ENCODE measurements at places on chromosomes 7 and 10.

GRCh38 chr10:124619195-124619594 is 125.0 kb downstream of the FAM53B start:
- no peak for DNase-seq

DNA sequence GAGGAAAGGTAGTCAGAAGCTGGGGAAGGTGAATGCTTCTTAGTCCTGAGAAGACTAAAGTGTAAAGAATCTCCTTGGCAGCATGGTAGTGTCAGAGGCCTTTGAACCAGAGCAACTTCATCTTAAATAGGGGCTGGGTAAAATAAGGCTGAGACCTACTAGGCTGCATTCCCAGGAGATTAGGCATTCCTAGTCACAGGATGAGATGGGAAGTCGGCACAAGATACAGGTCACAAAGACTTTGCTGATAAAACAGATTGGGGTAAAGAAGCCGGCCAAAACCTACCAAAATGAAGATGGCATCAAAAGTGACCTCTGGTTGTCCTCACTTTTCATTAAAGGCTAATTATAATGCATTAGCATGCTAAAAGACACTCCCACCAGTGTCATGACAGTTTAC is 351.6 kb downstream of the LRRTM3 start:
- no peak for DNase-seq

DNA sequence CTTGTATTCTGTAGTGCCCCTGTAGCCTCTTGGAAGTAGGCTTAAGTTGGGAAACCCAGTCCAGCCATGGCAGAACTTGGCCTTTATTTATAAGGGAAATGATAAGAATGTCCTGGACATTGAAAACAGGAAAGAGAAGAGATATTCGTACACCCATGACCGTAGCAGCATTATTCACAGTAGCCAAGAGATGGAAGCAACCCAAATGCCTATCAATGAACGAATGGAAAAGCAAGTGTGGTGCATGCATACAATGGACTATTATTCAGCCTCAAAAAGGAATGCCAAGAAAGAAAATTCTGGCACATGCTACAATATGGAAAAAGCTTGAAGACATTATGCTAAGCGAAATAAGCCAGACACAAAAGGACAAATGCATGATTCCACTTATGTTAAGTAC is 315.3 kb downstream of the CXCL12 start:
- no peak for DNase-seq

DNA sequence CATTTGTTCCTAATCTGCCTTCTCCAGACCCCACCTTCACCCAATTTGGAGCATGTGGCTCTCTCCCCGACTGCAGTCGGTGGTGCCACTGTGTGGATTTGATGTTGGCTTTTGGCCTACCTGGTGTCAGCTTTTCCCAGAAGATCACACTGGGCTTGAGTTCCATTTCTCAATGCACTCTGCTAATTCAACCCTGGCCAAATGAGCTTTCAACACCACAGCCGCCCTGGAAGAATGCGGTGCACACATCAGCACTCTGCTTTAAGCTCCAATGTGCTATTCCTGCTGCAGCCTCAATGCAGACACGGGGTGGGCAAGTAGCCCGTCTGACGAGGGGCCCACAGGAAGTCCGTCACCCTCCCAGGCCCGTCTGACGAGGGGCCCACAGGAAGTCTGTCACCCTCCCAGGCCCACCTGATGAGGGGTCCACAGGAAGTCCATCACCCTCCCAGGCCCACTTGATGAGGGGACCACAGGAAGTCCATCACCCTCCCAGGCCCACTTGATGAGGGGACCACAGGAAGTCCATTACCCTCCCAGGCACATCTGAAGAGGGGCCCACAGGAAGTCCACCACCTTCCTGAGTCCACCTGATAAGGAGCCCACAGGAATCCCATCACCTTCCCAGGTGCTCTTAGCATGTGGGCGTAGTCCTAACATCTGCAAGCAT is 64.4 kb downstream of the ASB13 start:
- DNase-seq: no peak

DNA sequence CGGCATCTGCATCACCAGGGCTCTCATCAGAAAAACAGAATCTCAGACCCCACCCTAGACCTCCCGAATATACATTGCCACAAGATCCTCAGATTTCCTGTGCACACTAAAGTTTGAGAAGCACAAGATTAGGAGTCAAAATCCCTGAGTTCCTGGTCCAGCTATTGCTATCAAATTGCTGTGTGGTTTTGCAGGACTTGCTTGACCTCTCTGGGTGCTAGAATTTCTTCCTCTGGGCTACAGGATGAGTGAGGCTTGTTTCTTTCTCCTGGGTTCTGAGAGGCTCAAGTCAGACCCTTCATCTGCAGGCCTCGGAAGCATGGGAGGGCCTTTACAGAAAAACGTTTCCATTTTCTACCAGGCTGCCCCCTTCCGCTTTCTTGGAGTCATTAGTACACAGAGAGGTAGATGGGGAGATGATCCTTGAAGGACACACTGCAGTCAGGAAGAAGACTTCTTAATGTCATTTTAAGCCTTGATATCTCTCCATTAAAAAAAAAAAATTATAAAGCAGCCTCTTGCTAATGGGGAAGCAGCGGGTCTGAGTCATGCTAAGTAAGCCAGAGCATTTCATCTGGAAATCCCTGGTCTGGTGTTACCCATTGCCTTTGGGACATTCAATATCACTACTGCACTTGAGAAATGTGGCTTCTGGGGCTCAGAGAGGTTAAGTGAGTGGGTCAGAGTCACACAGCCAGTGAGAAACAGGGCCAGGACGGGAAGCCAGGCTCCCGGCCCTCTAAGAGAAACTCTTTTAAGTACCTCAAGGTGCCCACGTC is 173.5 kb downstream of the KCNMA1 start:
- DNase-seq: no peak
